HS-5 (cell line): ENCODE measurements at places on chromosomes 13 and 19.
A peak's percentile ranks its signal among the peaks of the same experiment; 100 is the strongest.

DNA sequence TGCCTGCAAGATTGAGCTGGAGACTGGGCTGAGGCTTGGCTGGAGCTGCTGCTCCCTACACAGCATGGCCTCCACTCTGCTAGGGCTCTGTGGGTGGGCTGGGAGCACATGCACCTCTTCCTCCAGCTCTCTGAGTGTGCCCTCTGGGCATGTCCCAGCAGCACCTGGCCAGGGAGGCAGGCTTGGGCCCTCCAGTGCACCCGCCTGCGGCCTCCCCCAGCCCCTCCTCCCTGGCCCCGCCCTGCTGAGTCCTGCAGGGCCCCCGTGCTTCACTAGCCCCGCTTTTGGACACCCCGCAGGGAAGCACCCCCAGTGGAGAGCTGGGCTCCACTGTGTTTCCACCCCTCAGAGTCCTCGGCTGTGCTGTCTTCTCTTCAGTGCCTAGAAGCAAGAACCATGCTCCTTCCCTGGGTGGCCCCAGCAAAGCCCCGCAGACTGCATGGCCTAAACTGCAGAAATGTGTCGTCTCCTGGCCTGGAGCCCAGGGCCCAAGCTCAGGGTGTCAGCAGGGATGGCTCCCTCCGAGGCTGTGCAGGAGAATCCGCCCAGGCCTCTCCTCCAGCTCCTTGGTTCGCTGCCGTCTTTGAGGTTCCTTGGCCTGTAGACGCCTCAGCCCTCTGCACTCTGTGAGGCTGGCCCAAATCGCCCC, 5.0 kb upstream of the TEX29 start:
- no peak for DNase-seq

DNA sequence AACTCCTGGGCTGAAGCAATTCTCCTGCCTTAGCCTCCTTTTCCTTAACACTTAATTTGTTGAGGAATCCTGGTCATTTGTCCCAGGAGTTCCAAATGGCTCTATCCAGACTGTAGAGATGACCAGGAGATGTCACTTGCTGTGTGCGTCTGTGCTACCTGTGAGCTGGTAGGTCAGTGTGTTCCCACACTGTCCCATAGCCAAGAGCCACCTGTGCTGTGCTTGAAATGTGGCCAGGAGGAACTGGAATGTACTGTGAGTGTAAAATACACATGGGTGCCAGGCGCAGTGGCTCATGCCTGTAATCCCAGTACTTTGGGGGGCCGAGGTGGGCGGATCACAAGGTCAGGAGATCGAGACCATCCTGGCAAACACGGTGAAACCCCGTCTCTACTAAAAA, 29.4 kb upstream of the KDM4B start:
- no peak for DNase-seq

DNA sequence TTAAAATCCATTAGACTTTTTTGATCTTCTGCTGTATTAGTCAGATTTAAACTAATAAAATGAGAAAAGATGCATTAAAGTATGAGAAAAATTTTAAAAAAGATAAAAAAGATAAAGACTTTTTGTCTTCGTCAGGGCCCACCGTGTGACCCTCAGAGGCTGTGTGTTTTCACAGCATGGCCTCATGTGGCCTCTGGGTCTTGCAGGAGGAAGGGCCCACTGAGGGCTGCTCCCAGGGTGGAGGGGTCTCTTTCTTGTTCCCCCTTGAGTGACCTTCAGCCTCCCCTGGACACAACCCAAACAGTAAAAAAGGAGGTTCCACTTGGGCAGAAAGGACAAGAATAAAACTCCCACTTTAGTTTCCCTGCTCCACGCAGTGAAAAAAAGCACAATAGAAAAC, 57.1 kb upstream of the RANBP3 start:
- DNase-seq: no peak

DNA sequence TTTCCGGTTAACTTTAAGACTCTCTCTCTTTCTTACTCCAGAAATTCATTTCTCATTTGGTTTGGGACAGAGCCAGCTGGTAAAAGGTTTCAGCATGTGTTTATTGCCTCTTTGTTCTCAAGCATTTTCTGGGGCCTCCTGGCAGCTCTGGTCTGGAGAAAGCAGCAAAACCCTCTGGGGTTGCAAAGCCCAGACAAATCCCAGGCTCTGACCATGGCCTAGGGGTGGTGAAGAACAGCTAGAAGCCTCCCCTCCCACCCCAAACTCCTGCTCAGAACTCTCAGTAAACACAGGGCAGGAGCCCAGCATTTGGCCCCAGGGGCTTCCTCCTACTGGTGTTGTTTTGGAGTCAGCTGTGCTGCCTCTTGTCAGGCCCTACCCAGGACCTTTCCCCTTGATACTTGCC, 124.2 kb upstream of the SERP2 start:
- DNase-seq: no peak

DNA sequence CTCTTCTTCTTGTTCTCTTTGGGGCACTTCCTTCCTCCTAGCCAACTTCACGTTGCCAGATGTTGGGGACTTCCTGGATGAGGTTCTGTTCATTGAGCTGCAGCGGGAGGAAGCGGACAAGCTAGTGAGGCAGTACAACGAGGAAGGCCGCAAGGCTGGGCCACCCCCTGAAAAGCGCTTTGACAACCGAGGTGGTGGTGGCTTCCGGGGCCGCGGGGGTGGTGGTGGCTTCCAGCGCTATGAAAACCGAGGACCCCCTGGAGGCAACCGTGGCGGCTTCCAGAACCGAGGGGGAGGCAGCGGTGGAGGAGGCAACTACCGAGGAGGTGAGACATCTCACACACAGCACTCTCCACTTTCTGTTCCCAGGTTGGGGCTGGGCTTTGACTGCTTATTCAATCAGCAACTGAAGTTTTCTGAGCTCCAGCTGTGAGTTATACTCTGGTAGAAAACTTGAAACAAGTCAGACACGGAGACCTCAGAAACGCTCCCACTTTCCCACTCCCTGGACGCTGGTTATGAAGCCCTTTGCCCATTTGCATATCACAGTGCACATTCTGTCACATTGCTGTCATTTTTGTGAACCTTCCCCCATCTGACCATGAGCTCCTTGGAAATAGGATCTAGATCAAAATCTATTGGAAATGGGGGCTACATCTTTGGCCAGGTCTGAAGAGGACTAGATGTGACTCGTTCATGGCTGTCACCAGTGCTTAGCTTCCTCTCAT, 7.2 kb upstream of the CCDC97 start:
- DNase-seq: no peak

DNA sequence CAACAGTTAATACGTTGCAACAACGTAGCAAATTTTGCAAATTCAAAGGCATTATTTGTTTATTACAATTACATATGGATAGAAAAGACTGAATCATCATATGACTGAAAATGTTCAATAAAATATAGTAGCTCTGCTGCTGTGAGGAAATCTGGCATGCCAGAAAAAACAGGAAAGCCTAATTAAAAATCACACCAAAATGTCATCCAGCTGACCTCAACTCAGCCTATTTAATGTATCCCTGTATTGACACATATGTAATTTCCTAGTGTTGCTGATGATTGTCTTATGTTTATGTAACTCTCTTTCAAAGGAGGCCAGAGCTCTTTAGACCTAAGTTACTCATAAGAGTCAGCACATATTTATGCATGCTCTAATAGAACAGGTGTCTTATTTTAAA, 495.0 kb downstream of the PCDH17 start:
- DNase-seq: no peak

GRCh38 chr19:4957981-4958380, 10.9 kb upstream of the KDM4B start:
- DNase-seq: no peak

DNA sequence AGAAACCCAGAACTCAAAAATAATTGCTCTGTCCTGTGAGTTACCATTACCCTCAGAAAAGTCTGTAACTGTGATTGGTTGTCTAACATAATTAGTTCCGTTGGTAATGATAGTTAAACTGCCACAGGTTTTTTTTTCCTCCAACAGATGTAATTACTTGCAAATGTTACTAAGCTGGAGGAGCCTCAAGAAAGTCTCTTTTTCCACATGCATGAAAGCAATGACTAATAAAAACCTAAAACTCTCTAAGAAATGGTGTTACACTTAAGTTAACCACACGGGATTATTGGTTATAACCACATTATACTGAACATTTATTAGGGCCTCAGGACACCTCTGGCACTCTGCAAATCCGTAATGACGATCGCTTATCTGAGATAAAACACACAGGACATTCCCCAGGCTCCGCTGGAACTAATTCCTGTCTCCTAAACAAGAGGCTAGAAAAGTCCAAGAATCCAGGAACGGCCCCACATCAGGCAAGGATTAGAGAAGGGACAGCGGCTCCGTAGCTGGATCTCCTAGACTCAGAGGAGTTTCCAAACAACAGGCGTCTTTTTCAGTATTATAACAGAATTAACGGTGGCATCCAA, 753 bp downstream of the ZNF235 start:
- peak; percentile 26 for DNase-seq

- no peak for DNase-seq
Observed at GRCh38 chr19:54464044-54464629, 559 bp upstream of the LENG9 start.

- DNase-seq: no peak
Observed at GRCh38 chr13:109809216-109809932, 23.0 kb upstream of the IRS2 start.

DNA sequence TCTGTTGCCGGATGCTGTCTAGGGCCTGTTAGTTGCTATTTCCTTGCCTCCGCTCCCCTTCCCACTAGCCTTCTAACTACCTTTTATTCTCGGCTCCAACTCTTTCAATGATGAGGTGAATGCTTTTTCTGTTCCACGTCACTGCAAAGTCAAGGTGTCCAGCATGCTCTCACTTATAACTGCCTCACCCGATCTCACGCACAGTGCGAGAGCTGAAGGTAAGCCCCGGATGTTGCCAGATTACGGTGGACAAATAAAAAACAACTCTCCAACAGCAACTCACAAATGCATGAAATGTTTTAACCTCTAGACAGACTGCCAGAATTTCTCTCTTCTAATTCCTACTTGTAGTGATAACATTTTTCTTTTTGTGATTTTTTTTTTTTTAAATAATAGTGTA, 169.9 kb downstream of the STK24 start:
- DNase-seq: no peak

DNA sequence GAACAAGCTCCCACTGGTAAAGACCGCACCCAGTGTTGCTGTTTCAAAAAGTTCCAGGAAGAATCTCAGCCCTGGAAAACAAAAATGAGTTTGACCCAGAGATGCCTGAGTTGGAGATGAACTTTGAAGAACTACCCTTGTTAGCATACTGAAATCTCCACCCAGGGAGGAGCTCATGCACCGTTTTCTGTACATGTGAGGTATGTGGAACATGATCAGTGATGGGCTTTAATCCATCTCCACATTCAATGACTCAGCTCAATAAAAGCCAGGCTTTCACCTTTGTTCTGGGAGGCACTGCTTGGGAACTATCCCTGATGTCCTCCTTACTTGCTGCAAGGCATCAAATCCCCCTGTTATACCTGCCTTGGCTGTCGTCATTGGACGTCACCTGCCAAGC, 279.9 kb downstream of the UQCRFS1 start:
- DNase-seq: no peak

GRCh38 chr13:77184455-77184854, 142.4 kb downstream of the MYCBP2 start:
- no peak for DNase-seq

DNA sequence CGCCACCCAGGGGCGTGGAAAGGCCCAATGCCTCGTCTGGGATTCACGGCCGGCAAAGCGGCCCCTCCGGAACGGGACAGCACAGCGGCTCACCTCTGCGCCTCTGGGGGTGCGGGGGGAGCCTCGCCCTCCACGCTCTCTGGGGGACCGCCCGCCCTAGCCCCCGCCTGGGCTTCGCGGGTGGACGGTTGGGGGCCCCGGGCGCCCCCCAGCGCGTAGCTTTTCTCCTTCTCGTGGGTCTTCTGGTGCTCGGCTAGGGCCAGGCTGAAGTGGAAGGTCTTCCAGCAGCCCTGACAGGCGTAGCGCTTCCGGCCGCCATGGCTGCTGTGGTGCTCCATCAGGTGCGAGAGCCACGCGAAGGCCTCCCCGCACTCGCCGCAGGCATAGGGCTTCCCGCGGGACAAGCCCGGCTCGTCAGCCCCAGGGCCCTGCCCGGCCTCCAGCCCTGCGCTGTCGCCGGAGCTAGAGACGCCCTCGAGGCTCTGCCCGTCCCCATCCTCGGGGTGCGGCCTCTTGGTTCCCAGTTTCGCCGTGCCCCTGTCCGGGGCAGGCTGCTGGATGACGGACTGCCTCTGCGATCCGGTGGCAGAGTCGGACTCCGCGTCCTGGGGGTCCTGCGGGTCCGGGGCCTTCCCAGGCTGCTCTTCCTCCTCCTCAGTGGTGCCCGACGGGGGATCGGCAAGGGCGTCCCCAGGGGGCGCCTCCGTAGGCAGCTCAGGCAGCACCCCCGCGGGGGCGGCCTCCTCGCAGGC, 13.3 kb downstream of the ZSCAN18 start:
- no peak for DNase-seq

DNA sequence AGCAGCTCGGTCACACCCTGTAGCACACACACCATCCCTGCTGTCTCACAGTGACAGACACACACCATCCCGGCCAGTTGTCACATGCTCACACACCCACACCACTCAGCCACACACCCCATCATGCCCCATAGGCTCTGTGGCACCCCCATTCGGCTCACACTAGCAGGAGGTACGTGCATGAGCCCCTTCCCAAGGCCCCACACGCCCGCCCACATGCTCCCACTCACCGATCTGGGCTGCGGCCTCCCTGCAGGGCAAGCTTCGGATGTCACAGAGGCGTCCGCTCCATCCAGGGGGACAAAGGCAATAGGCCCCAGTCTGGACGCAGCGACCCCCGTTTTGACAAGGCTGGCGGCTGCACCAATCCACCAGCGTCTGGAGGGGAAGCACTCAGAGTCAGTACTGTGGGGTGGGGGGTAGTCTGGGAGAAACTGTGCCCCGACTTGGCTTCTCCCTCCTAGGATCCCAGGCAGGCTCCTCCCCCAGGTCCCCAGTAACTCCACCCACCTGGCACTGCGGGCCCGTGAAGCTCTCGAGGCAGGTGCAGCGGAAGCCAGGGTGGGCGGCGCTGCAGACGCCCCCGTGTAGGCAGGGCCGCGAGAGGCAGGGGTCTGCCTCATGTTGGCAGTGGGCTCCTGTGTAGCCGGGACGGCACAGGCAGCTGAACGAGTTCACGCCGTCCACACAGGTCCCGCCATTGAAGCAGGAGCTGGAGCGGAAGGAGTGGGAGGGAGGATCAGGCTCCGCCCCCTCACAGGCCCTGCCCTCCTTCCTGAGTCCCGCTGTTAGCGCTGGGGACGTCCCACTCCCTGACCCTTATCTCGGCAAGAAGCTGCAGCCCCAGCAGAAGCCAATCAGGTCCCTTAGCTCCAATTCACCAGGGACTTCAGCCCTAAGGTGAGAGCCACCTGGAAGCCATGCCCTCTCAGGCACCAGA, 20.1 kb downstream of the NOTCH3 start:
- no peak for DNase-seq
